ENCODE measurements at places on chromosomes 16 and 17.

DNA sequence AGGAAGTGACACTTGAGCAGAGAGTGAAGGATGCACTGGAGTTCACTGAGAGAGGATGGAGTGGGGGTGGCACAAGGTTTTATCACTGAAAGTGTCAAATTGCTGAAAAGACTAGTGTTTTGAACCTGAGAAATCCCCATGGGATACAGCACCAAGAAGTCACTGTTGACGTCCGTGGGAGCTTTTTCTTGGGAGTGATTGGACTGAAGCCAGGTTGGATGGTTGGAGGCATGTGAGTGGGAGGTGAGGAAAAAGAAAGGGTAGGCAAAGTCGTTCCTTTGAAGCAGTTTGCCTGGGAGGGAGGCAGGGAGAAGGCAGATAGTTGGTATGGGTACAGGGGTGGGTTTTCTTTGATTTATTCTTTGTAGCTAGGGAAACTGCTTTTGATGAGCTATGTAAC is 39.9 kb upstream of the SDK2 start:
- DNase-seq: no peak

GRCh38 chr17:27871407-27871806 is 21.8 kb downstream of the LYRM9 start:
- no peak for DNase-seq

DNA sequence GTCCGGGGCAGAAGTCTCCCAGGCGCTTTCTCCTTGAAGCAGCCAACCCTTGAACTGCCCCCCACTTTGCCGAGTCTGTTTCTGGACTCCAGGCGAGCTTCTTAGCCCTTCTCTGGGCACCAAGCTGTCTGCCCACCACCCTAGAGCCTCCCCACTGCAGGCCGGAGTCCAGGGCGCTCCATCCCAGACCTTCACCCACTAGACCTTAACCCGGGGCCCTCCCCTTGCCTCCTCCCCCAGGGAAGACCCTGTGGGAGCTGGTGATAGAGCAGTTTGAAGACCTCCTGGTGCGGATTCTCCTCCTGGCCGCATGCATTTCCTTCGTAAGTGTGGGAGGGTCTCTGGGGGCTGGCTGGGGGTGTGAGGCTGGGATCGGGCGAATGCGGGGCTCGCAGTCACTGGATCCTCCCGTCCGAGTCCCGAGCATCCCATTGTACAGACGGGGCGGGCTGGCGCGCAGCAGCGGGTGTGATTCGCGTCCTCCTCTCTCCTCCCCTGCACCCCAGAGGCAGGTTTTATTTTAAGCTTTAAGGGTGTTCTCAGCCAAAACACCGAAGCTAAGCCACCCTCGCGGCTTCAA is 1.1 kb downstream of the ATP2A1 start:
- no peak for DNase-seq

GRCh38 chr17:1764284-1764683 is 2.4 kb downstream of the SERPINF1 start:
- DNase-seq: no peak

DNA sequence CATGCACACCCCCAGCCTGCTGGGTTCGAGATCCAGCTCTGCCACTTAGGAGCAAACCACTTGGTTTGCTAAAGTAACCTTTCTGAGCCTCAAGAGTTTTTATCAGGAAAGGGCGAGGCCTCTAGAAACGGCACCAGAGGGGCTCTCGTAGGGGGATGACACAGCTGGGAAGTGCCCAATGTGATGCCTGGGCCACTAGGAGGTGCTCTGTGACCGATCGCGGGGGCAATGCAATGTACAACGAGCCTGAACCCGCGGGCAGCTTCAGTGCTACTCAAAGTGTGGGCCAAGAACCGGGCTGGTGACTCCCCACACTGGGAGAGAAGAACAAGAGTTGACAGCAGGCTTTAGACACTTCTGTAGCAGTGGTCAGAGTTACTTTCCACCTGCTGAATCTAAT is 9.4 kb downstream of the C16orf89 start:
- DNase-seq: no peak
